ENCODE measurements at places on chromosomes 1 and 21.

DNA sequence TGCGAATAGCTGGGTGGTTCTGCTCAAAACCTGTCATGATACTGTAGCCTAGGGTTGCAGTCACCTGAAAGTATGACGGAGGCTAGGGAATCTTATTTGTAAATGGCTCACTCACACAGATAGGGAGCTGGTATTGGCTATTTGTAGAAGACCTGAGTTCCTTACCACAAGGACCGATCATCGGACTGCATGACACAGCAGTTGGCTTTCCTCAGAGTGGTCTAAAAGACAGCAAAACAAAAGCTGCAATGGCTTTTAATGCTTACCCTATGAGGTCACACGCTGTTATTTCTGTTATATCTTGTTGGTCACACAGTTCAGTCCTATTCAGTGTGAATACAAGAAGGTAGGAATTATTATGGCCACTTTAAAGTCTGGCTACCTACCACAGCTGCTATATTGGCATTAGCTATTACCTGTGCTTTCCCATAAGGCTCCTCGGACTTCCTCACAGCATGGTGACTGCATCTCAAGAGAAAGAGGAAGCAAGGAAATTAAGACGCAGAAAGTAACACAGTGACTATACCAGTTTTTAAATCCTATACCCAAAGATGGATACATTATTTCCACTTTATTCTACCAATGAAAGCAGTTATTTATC is 68.4 kb upstream of the LRRC7 start:
- DNase-seq, result no peak

- DNase-seq, result peak; percentile 99
These were observed 797 bp upstream of the USP1 start for GRCh38 chr1:62436039-62436465.

DNA sequence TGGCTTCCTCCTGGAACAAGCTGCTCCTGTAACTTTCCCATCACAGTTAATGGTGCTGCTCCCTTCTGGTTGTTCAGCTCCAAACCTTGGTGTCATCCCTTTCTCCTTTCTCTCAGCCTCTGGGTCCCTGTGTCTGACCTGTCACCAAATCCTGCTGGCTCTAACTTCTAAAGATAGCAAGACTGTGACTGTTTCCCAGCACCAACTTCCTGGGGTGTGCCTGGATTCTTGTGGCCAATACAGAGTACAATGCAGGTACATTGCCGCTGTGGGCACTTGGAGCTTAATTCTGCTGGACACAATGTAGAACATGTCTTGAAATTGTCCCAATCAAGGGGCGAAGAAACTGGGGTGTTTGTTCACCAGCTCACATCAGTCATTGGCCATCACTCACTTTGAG is 156.7 kb upstream of the CSF3R start:
- DNase-seq, result no peak

GRCh38 chr1:176540428-176540827 is 77.5 kb downstream of the PAPPA2 start:
- DNase-seq, result no peak

DNA sequence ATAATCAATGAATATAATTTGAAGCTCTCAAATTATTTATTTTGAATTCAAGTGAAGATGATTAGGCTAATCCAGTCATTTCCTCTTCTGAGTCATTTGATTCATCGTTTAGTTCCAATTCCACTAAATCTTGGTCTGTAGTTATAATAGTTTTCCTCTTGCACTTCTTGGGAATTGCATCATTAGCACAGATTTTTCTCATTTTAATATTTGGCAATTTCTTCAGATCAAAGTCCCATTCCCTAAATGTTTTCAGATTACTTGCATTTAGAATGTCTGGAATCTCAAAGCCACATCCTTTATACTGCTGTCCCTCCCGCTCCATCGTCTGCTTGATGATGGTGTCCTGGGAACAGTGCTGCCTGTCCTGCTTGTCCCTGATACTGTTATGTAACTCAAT is 43.5 kb downstream of the MAST2 start:
- no peak for DNase-seq

- no peak for DNase-seq
These were observed 32.5 kb downstream of the SLX9 start for GRCh38 chr21:44972301-44972814.

DNA sequence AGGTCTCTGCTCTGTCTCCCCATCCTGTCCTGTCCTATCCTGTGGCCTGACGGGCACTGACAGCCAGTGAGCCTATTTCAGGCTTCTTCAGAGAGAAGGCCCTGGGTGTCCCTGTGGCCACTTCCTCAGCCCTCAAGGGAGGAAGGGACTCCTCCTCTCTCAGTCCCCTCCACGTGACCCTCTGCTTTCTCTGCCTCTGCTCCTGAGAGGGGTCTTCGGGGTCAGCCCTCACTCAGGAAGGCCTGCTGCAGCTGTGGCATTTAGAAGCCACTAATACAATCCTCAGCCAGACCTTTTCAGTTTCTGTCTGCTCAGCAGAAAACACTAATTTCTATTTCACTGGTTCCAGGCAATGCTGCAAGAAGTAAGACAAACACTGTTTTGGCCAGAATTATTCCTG is 43.6 kb upstream of the ETV3 start:
- no peak for DNase-seq

Measured in CD4-positive, alpha-beta T cell treated with Interleukin-12 subunit alpha and Interleukin-12 subunit beta, for 1 hour (primary cell).